ENCODE measurements at places on chromosomes 7 and 10.

GRCh38 chr10:52450762-52451291, 136.7 kb downstream of the DKK1 start:
- no peak for DNase-seq

DNA sequence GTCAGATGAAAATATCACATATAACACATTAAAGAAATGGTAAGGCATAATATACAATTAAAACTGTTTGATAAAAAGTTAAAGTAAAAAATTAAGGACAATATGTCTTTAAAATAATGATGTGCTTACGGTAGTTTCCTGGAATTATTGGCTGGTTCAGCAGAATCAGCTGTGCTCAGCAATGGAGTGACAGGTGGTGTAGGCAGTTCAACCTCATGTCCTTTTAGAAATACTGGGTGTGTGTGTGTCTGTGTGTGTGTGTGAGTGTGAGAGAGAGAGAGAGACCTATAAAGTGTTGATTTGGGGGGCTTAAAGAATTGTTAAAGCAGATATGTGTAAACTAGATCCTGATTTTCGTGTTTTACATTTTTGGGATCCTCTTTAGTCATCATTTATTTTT, 141.2 kb downstream of the ADAM22 start:
- DNase-seq, result no peak

DNA sequence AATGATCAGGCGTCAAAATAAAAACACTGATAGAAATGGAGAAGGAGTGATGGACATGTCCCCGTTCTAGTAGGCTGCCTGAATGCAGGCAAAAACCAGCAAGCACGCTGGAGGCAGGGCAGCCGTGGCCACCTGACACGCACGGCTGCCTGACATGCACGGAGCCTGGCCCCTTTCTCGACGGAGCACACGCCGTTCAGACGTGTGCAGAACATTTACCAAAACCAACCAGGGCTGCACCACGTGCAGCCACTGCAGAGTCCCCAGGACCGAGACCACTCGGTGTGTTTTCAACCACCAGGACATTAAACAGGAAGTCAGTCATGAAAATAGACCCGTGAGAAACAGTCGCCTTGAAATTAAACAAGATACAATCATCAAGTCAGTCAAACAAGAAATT, 61.9 kb upstream of the NKX6-2 start:
- DNase-seq, result no peak

DNA sequence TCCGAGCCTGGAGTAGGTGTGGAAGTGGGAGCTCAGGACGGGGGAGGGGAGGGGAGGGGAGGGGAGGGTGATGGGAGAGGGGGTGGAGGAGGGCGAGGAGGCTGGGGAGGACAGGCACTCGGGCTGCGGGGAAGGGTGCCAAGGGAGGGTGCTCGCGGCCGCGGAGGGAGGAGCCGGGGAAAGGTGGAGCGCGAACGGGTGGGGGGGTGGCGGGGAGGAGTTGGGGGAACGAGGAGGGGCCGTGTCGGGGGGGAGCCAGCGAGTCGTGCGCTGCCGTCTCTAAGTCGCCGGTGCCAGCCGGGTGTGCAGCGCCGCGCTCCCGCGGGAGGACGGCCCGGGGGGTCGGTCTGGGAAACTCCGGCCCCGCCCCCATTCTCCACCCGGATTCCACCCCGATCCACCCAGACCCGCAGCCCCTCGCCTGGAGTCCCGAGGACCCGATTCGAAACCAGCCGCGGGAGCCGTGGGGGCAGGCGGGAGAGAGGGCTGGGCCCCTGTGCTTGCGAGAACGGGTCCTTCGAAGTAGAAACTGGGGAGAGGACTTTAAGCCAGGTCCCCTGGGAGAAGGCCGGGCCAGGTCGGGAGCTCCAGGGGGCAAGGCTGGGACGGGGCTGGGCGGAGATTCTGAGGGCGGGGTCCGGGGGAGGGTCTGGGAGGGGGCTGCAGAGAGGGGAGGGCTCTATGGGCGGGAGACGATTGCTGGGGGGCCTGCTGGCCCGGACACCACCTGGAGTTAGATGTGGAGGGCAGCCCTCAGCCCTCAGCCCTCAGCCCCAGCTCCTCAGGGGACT, at the start of gene ZNF467:
Gene ZNF467, minus strand, starts transcription at position 143 of the 791 bp plus-strand sequence. CDS start 2,556 bp downstream, outside the sequence.
- DNase-seq, result no peak

- no peak for DNase-seq
These were observed 8.4 kb downstream of the TCF7L2 start for GRCh38 chr10:112958275-112958995.

- DNase-seq, result no peak
These were observed 195.4 kb downstream of the SKIDA1 start for GRCh38 chr10:21329995-21330627.

GRCh38 chr10:71244431-71245419, 32.4 kb downstream of the UNC5B start:
- no peak for DNase-seq

GRCh38 chr10:14571866-14572507, 202.7 kb downstream of the FAM107B start:
- DNase-seq, result no peak

DNA sequence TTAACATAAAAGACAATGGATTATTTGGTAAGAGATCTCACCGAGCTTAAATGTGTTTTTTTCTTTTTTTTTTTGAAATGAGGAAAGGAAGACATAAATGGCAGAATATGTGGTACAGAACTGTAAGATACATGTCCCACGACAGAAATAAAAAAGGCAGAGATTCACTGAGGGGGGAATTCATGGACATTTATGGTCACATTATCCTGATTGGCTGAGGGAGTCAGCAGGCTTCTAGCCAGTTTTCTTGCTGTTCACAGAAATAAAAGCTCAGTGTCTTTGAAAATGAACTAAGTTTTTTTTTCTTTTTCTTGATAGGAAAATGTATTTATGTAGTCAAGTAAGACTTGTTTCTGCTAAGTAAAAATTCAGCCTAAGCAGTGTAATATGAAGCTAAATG, 8.2 kb upstream of the FAS start:
- no peak for DNase-seq

- DNase-seq, result no peak
These were observed 6.0 kb upstream of the SLC29A3 start for GRCh38 chr10:71312811-71313789.

DNA sequence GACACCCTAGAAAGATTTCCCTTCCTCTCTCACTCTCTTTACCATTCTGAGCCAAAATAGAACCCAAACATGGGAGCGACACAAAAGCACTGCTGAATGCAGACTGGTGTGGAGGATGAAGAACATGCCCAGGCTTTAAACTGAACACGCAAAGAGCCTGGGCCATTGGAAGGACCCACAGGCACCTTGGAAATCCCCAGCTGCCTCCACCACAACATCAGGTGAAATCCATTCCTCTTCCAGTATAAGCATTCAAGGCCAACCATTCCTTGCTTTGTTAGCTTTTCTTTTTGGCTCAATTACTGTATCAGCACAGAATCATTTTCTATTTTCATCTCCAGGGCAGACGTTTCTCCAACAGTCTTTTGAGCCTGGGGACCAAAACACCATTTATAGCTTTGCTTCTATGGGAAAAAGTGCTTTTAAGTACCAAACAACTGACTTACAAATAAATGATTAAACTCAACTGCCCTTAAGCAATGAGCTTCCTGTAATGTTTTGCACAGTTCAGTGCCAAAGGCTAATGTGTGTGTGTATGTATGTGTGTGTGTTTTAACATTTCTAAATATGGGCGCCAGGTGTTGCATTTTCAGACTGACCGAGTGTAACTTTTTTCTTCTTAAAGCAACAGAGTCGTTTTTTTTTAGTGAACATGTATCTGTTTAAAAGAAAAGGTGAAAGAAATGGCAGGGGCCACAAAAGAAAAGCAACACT, 16.2 kb upstream of the BLNK start:
- no peak for DNase-seq

DNA sequence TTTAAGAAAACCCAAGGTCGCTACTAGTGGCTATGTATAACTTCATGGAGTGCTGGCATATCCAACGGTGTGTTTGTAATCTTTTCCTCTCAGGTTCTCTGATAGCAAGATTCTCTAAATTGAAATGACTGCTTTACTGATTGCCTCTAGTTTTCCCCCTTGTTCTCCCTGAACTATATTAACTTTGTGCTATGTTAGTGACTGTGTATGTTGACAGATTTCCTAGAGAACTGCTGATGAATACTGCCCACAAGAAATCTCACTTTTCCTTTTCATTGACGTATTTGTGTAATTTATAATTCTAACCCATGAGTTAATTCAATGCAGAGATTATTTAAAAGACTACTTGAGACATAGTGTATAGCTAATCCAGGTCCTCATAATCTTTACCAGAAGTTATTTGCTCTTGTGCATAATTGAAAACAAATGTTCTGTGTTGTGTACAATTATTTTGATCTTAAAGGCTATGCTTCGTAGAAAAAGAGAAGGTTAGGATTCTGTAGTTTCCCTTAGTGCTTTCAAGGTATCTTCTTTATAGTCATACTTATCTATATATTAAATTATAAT, 70.6 kb upstream of the GLCCI1 start:
- no peak for DNase-seq

DNA sequence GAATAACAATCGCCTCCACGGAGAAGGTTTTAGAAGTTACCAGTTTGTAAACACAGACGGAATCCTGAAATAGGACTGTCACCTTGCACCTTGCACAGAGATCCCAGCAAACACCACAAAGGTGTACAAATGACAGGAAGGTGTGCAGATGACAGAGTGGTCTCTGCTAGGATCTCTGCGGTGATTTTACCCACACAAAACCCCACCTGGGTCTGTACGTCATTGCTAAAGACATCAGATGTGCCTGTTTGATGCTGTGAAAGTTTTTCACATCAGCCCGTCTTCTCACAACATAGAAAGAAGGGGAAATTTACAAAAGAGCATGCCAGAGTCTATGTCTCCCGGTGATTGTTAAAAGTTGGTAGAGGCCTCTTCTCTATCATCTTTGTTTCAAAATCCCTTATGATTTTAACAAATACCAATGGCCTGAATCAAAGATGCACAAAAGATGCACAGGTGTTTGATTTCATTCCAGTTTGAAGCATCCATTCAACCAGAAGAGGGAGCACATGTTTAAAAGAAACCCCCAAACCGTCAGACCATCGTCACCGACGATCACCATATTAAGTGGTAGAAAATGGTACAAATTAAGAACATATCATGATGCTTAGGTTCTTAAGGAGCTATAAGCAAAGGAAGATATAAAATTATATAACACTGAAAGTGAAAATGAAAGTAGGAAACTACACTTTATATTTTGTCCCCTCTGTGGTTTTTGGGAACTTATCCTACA, 576.5 kb downstream of the PTPRN2 start:
- no peak for DNase-seq

GRCh38 chr10:10872035-10872673, 145.5 kb upstream of the CELF2 start:
- no peak for DNase-seq

DNA sequence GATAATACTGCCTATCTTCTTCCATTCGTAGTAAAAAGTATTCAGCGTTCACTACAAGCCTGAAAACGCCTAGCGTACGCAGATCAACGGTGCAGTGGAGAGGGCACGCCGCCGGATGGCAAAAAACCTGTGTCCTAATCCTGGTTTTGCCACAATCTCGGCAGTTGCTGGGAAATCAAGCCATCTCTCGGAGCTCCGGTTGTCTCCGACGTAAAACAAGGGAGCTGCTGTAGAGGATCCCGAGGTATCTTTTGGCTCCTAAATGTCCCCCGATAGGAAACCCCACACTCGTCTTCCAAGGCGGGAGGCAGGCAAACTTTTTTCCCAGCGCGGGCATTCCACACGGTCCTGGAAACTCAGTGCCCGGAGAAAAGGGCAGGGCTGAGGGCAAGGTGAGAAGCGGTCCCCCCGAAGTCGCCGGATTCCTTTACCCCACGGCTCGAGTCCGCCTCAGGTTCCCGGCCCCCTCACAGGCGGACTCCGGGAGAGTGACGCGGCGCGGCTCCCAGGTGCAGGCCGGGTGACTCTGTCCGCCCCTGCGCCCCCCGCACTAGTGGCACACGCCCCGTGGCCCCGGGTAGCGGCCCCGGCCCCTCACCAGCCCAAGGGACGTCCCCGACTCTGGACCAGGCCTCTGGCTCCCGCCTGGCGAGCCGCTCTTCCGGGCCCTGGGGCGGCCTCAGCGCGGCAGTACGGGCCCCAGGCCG, 649 bp downstream of the IDE start:
- DNase-seq, result peak; percentile 61

DNA sequence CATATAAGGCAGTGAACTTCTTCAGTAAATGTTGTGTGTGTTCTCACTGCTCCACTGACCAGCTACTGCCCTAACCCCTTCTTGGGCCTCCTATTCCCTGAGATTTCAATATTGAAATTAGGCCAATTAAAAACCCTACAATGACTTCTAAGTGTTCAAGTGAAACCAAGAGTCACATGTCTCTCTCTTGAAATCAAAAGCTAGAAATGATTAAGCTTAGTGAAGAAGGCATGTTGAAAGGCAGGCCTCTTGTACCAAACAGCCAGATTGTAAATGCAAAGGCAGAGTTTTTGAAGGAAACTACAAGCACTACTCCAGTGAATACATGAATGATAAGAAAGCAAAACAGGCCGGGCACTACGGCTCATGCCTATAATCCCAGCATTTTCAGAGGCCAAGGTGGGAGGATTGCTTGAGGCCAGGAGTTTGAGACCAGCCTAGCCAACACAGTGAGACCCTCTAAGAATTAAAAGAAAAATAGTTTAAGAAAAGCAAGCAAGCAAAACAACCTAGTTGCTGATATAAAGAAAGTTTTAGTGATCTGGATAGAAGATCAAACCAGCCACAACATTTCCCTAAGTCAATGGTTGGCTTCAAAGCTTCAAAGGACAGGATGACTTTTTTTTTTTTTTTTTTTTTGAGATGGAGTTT, 22.3 kb downstream of the BRAF start:
- DNase-seq, result no peak
